ENCODE measurements at places on chromosomes 5 and 9.

- no peak for DNase-seq
Measured at GRCh38 chr9:4620057-4620765, 41.9 kb upstream of the PLPP6 start.

DNA sequence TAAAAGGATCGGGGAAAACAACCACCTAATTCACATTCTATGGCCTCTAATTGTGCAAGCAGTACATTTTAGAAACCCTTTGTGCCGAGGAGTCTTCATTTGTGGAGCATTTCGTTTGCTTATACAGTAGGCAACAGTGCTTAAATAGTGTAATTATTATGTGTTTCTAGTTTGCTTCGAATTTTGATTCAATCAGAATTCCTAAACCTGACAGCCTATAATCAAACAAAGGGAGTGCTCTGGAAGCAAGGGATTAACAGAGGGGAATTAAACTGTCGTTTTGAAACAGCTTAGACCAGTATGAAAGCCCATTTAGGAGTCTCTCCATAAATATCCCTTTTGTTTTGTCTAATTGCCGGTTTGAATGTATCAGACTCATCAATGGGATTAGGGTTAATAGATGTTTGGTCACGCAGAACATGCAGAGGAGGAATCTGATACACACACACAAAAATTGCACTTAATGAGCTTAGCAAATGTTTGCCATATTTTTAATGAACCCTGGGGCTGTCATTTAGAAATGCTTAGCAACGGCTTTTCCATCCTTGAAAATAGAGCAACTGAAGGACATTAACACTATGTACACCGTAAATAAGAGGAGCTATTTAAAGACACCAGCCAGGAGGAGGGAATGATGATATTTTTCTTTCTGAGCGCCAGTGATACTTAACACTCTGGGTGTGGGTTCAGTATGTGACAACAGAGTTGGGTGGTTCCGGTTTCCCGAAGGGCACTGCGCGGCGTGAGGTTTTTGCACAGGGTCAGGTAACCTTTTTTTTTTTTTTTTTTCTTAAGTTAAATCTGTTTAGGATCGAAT is 404.7 kb downstream of the TLE4 start:
- DNase-seq: no peak

GRCh38 chr5:5383461-5383860 is 39.0 kb upstream of the ICE1 start:
- DNase-seq: no peak

DNA sequence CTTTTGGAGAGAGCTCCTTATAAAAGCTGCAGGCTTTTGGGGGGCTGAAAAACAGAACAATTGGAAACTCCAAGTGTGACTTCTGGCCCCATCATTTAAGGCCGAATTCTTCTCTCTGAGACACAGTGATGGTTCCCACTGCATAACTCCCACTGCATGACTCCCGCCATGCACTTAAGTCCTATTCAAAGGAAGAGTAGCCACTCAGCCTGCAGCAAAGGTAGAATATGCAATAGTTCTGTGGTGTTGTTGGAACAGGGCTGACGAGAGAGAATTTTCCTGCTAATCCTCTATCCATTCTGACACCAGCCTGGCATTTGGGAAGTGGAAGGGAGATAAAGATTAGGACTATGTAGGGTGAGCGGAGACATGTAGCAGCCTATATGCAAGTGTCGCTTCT is 185.6 kb upstream of the ZNF462 start:
- DNase-seq: no peak

DNA sequence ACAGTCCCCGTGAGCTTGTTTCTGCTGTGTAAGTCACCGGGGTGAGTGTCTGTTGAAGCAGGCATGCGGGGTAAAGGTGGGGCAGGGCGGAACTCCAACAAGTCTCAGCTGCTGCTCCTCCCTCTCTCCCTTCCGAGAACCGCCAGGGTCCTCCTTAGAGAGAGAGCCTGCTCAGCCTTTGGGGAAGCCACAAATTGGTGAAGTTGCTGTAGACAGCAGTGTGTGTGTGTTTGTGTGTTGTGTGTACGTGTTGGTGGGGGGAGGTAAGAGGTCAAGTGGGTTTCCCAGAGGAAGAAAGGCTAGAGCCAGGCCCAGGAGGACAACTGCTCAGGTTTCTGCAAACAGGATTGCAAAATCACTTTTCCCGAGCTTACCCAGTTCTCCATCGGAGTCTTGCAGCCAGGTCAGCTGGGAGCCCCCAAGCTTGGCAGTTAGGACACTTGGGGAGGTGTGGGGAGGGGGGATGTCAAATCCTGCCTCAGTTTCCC is 38.9 kb upstream of the DAB2IP start:
- no peak for DNase-seq

GRCh38 chr5:179288809-179289185 is 56.5 kb downstream of the ADAMTS2 start:
- DNase-seq: no peak

DNA sequence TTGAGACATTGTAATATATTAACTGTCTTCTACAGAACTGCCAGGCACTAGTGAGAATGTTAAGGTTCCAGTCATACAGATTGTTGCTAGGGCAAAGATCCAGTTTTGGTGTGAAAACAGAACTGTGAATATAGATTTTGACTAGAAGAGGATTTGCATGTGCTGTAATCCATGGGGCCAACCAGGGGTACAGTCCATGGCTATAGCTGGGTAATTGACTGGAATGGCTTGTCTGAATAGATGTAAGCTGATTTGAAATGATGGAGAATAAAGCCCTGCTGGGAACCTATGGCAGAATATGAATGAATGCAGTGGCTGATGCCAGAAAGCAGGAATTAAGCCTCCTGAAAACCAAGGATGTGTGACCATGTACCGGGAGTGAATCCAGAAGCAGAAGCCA is 748.5 kb upstream of the CDH10 start:
- DNase-seq: no peak

GRCh38 chr9:3296536-3296935 is 229.3 kb downstream of the RFX3 start:
- no peak for DNase-seq

GRCh38 chr9:17847908-17848307 is 269.0 kb downstream of the SH3GL2 start:
- DNase-seq: no peak

GRCh38 chr5:71640408-71640807 is 53.3 kb downstream of the MCCC2 start:
- DNase-seq: no peak

DNA sequence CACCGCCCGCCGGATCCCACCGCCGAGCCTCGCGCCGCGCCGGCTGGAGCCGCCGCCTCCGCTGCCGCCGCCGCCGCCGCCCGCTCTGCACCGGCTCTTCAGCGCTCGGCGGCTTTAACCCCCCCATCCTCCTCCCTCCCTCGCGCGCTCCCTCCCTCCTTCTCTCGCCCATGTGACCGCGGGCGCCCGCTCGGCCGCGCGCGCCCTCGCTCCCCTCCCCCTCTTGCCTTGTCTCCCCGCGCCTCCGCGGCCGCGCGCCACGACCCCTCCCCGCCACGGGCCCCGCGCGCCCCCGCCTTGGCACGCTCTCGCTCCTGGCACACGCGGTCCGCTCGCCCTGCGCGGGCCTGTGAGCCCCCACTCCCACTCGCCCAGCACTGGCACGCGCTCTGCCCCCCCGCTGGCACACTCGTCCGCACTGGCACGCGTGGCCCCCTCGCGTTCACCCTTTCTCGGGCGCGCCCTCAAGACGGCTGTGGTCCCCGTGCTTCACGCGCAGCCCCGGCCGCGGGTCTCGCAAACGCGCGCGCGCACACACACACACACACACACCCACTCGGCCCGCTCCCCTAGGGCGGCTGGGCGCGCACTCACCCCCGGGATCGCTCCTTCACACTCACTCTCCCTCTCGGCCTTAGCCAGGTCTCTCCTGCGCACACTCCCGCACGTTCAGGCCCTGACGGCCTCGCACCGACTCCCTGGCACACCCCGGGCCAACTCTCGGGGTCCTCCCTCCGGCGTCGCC is at the start of gene CNTFR:
CNTFR (minus strand) TSS at position 89 of the 745 bp plus-strand sequence. CDS start 20,743 bp downstream, outside the sequence.
- DNase-seq: peak; percentile 38

DNA sequence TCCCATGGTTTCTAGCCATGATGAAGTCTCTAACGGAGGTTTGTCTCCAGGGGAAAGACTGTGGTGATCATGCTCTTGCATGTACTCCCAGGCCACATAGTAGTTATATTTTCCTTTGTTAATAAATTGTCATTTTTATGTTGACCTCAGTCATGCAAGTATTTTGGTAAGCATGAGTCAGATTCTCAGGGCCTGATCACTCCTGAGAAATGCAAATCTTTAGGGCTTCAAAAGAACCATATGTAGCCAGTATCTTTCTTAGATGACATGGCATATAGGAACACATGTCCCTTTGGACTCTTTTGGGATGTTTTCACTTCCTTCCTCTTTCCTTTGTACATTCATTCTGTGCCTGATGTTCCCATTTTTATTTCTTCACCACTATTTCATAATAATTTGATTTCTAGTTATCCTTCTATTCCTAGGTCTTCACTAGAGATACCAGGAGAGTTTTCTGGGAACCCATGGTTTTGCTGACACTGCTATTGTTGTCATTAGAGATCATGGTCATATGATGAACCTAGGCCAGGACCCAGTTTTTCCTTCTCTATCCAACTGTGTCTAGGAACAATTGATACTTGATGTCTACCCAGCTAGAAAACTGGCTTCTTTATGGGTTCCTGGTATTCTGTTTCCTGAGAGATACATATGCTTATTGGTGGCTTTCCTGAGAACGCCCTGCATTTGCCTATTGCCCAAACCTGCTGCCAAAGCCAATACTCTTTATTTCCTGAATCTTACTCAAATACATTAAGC is 248.1 kb upstream of the NREP start:
- peak; percentile 5 for DNase-seq

- DNase-seq: no peak
Measured at GRCh38 chr5:166994226-166994625, 1297.2 kb upstream of the WWC1 start.

GRCh38 chr9:8261737-8262136 is 462.2 kb upstream of the DMAC1 start:
- no peak for DNase-seq

DNA sequence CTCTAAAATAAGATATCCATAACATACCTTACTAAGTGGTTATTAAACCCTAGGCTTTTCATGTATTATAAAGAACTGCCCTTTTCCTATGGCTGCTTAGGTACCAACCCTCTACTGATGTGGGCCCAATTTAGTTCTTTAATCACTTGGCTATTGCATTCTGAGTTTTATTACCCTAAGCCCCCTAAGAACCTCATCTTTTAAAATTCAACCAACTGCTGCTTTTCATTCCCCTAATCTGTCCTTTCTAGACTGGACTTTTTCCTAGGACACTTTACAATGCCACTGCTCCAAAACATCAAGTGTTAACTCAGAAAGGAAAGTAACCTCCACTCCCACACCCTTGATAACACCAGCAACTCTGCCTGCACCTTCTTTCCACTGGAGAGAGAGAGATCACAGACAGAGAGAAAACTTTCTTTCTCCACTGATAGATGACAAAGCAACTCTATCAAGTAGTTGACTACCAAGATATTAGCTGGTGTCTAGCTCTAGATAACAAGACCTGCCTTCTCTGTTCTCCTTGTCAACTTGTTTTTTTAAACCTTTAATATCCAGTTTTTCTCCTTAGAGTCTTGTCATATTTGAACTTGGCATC is 27.3 kb downstream of the ELL2 start:
- DNase-seq: no peak

- DNase-seq: no peak
Measured at GRCh38 chr5:85109616-85110015, 724.9 kb upstream of the EDIL3 start.

- no peak for DNase-seq
Measured at GRCh38 chr5:120457839-120458507, 6.1 kb upstream of the PRR16 start.

- DNase-seq: no peak
Measured at GRCh38 chr9:99071313-99072039, 33.4 kb upstream of the TGFBR1 start.

GRCh38 chr9:87714819-87715218 is 11.1 kb upstream of the CTSL start:
- peak; percentile 9 for DNase-seq

DNA sequence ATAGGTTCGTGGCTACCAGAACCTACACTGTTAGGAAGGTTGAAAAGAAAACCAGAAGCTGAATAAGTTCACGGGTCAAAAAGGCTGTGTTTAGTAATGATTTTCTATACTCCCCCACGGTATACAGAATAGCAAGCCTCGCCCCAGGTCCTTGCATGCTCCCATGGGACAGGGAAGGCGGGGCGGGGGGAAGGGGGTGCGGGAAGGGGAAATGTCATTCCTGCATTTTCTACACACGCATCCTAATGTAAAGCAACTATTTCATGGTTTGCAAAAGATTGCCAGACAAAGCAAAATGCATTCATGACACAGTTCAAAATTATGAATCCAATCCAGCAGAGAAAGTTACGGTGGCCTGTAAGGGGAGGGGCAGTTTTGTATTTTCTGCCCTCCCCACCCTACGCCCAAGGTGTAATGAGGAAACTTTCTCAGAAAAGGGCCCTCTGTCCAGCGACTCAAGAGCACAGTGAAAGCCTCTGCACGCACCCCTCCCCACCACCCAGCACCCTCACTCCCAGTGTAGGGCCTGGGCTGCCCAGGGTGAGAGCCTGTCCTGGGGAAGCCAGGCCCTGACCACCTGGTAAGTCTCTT is 105.2 kb downstream of the ROR2 start:
- DNase-seq: no peak

DNA sequence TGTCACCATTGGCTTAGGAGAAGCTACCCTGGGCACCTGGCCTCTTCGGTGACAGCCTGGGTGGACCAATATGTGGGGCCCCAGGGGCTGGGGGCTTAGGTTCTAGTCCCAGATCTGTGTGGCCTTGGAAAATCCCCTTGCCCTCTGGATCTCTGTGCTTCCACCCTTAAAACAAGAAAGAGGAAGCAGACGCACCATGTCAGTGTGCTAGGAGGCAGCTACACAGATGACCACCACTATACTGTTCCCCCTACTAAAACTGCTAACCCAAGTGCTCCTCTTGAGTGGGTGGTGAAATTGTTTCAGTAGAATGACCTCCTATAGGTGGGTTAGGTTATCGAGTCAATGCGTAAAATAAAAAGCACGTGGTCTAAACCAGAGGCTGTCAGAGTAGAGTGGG is 31.0 kb downstream of the AFAP1L1 start:
- DNase-seq: no peak

DNA sequence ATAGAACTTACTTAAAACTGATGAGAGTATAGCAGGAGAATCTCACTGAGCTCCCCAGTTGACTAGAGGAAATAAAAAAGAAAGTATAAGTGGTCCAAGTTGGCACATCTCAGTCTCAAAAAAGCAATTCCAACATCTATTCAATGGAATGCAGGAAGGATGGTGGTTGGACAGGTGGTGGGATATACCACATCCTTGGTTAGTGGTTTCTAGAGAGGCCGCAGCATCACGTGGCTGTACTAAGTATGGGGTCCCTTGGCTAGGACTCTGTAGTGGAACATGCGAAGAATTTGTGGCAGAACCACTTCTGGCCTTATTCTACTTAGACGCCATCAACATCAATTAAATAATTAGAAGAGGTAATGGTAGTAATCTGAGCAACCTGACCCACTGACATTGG is 232.4 kb downstream of the SAXO1 start:
- no peak for DNase-seq

DNA sequence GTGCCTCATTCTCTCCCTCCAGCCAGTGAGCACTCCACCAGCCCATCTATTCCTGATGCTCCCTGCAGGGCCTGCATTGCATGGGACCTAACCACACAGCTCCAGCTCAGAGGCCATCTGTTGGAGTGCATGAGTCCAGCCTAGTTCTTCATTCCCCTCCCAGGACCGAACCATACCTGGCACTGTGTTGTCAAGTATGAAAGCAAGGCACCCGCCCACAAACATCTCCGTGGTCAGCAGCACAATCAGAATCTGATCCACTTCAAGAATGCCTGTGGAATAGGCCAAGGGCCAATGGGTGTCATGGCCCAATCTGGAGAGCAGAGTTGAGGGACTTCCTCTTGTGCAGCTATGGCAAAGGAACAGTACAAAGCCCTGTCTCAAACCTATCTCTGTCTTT is 5.9 kb downstream of the SLC23A1 start:
- no peak for DNase-seq

All from skin of body (tissue), 3 donors.